ENCODE measurements at places on chromosomes 12 and 14.
A peak's percentile ranks its signal among the peaks of the same experiment; 100 is the strongest.

- no peak for DNase-seq
These were observed 13.6 kb downstream of the PAPLN start for GRCh38 chr14:73250781-73251500.

- DNase-seq, result no peak
These were observed 86.0 kb downstream of the TPH2 start for GRCh38 chr12:72024613-72025012.

DNA sequence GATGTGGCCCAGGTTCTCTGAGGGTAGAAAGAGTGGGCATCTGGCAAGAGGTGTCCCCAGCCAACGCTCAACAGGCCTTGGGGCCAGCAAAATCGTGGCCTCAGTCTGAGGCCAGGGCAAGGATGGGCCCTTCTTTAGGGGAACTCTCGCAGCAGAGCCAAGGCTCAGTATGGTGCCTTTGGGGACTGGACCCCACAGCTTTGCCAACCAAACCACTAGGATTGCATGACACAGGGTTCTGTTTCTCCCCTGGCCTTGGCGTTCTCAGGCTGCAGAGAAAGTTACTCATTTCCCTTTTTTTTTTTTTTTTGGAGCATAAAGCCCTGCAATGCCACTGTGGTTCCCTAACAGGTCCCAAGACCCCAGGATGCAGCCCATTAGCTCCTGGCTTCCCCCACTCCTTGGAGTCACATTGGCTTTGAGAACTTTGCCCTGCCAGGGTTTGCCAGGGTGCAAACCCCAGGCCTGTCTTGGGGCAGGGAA is 100.6 kb downstream of the LGMN start:
- DNase-seq, result no peak

- no peak for DNase-seq
These were observed 7.4 kb downstream of the NKX2-1 start for GRCh38 chr14:36512585-36513003.

DNA sequence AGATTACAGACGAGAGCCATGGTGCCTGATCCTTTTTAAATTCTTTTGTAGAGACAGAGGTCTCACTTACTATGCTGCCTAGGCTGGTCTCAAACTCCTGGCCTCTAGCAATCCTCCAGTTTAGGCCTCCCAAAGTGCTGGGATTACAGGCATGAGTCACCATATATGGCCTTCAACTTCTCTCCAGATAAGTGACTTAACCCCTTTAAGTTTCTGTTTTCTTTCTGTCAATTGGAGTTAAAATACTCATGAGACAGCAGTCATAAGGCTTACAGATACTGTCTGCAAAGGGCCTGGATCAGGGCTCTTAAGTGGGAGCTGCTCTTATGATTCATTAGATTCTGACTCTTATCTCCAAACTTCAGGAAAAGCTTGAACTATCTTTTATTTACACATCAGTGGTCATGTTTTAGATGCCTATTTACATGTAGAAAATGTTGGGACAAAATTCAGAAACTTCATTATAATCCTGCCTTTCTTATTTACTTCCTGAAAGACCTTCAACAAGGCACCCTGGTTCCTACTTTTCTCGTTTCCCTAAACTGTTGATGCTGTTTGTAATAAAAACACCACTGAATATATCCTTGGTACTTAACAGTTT is 271.5 kb upstream of the TBX3 start:
- no peak for DNase-seq

- DNase-seq, result no peak
These were observed 9.7 kb downstream of the CLEC6A start for GRCh38 chr12:8465301-8465996.

DNA sequence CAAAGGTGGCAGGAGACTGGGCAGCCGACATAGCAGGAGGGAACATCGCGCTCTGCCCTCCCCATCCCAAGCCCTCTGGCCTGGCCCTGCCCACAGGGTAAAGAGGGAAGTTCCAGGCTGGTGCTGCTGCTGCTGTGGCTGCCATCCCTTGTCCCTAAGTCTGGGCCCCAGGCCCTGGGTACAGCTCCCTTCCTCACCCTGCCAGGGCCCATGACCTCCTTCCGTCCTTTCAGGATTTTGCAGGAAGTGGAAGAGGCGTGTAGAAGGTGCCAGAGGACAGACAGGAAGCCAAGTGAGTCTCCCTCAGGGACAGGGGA is 14.7 kb upstream of the NCOR2 start:
- DNase-seq, result no peak

DNA sequence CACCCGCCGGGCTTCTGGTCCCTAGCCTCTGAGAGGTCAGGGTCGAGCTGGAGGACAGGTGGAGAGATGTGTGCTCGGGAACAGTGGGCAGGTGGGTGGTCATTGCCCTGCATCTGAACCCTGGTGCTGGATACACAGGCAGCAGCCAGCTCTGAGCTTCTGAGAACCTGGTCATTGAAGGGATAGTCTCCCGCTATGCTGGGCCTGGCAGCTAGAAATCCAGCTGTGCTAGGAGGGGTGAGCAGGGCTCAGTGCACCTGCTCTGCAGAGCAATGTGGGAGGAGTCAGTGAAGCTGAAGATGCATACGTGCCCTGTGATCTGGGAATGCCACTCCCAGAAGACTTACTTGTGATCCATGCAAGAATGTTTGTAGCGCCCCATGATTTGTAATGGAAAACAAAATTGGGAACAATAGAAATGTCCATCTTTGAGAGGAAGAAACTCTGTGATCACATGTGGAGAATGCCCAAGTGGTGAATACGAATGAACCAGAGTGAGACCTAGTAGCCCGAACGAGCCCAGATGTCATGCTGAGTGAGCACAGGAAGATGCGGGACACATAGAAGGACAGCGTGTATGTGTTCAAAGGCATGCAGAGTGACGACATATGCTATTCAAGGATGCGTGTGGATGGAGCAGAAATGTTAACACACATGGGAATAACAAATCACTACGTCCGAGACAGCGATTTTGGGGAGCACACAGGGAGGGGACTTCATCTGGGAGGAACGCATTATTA is 63.4 kb downstream of the AACS start:
- no peak for DNase-seq

- DNase-seq, result no peak
These were observed 37.0 kb downstream of the CDKL1 start for GRCh38 chr14:50359631-50360030.

DNA sequence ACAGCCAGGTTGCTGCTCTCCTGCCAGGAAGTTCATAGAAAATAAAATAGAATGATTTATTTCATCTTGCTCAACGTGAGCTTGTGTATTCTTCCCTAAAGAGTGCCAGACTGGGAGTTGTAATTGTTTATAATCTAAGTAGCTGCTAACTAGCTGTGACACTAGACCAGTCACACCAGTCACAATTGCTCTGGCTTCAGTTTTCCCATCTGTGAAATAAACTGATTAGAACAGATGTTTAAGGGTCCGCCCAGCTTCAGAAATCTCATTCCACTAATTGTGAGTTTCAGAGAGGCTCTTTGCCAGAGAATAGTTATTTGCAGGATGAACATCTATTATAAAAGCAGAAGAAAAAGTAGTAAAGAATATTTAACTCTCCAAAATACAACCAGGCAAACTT is 55.6 kb upstream of the ZDHHC17 start:
- DNase-seq, result no peak

DNA sequence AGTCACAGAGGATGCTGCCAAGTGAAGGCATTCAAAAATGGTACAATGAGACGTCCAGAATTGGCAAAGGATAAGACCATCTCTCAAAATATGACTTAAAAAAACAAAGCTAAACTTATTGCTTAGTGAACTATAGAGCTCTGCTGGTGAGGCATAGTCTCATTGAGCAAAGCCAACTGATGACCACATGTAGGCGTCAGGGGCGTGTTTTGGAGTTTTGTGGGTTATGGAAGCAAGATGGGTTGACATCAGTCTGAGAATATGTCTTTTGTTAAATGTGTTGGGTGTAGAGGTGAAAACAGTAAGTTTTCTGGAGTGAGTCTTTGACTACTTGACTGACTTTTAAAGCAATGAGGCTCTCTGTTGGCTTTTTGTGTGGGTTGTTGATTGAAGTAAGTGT is 47.2 kb downstream of the ATL1 start:
- DNase-seq, result no peak

GRCh38 chr12:42588524-42589464 is 752 bp downstream of the PRICKLE1 start:
- no peak for DNase-seq

GRCh38 chr14:91753501-91754128 is 21.7 kb upstream of the CATSPERB start:
- DNase-seq, result peak; percentile 20

DNA sequence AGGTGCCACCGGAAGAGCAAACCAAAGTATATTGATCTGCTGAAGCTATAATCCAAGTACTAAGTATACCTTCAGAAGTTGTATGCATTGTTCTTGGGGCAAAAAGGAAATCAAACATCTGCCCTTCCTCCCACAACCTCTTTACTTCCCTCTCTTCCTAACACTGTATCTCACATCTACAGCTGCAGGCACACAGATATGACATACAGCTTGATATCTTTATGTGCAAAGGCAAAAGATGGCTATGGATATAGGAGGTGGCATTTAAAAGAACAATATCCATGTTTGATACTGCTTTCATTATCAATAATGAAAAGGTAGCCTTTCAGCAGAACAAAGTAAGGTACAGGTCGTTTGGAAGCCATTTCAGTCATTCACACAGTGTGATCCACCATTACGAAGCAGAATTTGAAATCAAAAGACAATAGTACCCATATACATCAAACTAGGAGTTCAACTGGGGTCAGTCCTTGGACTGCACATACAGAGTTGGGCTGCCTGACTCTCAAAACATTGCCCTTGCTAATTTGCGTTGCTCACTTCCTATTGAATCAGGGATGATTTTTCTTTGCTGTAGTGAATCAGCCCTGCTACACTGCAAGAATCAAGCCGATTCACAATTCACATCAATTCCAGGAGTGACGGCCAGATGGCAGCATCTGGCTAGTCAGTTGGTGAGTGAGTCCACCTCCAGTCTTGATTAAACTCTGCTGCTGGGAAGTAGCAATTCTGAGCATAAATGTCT is 8.9 kb downstream of the ANG start:
- DNase-seq, result no peak

- no peak for DNase-seq
These were observed 277.6 kb downstream of the ADGRD1 start for GRCh38 chr12:131231032-131231980.

GRCh38 chr12:56324206-56324605 is 8.4 kb upstream of the CNPY2 start:
- DNase-seq, result no peak

DNA sequence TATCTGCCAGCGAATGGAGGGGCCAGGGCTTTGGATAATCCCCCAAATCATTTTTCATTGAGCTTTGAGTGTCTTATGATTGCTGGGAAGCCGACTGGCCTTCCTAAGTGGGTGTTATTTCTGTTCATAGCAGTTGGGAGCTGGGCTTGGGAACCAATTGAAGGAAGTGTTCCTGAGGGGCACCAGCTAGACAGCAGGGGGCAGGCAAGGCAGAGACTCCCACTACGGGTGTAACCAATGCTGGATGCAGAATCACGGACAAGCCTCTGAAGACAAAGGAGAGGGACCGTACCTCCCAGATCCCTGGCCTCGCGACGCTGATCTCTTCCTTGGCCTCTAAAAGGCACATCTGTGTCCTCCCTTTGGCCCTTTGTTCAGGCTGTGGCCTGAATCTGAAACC is 149.0 kb upstream of the PRMT8 start:
- no peak for DNase-seq

DNA sequence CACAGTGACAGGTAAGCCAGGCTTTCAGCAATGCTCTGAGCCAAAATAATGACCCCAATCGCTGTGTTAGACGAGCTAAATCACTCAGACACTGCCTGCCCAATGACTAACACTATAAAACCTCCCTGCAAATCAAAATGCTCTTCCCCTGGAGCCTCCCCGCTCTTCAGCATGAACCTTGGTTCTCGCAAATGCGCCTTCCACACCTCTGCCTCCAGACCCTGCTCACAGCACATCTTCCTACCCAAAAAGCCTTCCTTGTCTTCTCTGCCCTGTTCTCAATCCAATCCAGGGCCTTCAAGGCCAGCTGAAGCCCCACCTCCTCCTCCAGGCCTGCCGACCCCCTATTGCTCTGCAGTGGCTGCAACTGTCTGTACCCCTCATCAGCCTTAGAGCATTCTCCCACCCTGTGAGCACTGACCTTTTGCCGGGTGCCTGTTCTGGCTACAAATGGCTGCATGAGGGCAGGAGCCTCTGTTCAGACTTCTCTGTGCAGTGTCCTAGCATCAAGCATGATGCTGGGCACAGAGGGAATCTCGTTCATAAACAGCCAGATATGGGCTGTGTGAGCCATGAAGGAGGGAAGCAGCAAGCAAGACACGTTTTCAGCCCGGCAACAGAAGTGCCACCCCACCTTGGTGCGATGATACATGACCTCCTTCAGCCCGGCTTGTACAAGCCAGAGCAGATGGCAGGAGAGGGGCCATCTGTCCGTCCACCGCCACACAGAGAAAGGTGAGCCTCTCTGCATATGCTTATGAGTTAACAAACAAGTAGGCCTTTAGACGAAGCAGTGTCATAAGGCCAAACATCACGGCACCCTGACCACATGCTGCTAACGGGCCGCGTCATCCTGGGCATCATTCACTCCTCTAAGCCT is 64.5 kb upstream of the DDX11 start:
- peak; percentile 91 for DNase-seq

- no peak for DNase-seq
These were observed 66.7 kb downstream of the NTN4 start for GRCh38 chr12:95723693-95724384.

DNA sequence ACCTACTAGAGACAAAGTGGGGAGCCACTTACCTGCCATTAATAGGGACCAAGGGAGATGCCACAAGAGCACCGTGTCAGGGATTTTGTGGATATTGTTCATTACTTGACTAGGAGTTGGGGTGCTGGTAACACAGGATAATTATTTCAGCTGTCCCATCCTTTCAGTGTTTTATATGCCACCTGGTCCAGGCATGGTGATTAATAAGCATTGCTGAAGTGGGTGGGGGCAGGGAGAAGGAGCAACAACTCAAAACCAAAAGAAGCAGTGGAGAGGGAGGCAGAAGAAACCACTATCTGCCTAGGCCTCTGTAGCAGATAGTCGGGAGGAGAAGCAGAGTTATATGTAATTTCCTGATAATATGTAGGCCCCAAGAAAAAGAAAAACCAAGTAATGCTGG is 184.6 kb downstream of the NPAS3 start:
- no peak for DNase-seq

GRCh38 chr14:62847168-62847567 is 198.1 kb downstream of the KCNH5 start:
- DNase-seq, result no peak

Measured in DMS 273 treated with DMSO at 0.1 percent for 48 hours (cell line).